ENCODE measurements at places on chromosomes 3 and 15.

DNA sequence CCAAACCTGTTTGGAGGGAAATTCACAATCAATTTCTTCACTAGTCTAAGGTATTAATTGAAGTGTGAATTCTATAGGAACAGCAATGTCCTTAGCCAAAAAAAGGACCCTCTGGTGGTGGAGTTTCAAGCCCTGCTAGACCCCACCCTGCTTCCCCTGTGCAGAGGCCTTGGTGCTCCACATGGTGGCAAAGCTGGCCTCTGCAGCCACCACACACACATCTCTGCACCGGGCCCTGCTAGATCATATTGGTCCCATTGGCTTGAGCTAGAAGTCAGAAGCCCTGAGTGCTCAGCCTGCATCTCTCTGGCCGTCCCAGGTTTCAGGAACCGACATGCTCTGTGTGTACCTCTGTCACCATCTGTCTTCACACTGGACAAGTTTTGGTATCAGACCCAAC lies 220.9 kb upstream of the TRIM42 start:
- DNase-seq = no peak

DNA sequence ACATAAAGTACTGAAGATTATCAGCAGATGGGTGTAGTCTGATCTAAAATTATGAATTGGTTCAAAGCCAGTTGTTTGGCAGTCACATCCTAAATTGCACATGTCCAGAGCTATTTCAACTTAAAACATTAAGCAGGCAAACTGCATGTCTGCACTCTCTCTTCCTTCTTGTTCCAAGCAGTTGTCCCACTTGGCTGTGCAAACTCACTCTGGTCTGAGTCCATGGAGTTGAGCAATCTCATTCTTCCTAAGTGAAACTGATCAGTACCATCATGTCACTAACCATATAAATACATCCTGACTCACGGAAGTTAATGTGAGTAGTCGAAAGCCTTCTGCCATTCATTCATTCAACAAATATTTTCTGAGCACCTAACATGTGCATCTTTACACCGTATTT lies 353.0 kb downstream of the ROBO1 start:
- no peak for DNase-seq

DNA sequence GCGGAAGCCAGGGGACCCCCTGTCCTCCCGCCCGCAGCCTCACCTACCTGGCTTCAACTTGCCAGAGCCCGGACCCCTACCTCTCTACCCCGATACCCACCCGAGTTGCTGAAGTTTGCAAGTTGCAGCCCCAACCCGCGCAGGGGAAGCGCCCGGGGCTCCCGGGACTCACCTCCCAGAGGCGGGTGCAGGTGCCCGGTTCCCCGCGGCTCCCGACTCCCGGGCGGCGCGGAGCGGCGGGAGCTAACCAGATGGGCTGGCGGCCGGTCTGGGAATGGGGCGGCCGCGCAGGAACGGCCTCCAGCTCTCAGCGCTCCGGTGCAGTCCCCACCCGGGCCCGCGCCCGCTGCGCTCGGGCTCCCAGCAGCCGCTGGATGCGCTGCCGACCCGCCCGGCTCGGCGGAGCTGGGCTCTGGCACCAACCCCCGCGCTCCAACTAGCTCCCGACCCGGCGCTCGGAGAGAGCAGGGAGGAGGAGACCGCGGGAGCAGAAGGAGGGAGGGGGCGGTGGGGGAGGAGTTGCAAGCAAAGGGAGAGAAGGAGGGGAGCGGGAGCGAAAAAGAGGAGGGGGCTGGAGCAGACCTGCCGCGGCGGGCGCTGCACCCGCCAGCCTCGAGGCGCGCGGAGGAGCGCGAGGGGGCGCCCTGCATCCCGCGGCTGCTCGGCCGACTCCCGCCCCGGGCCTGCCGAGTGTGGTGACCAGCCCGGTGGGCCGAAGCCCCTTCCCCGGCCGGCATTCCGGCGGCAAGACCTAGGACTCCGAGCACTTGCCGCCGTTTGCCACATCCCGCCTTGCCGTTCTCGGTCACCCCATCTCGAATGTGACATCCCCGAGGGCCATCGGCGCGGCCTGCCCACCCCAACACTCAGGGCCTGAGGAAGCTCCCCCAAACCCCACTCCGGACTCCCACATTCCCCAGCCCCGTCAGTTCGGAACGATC lies at the start of gene SEMA5B:
Gene SEMA5B (minus strand): TSS at position 472 of the 941 bp plus-strand sequence. CDS start 66,500 bp downstream, outside the sequence.
- DNase-seq = peak; percentile 12

DNA sequence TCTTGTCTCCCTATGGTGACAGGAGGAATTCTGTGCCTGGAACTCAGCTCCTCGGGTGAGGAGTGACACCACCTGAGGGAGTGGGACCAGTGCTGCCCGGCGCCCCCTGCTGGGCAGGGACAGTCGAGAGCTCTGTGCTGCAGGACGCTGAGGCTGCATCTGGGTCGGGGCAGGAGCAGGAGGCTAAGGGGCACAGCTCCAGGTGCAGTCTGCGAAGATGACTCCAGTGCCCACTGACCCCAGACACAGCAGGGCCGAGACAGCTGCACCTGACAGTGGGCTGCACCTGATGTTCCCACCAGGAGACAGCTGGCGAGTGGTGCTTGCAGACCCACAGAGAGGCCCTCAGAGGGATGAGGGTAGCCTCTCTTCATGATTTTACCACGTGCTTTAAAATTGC lies 152.9 kb downstream of the ATP10A start:
- DNase-seq = peak; percentile 3

- no peak for DNase-seq
Measured at GRCh38 chr15:86855307-86856291, 775.9 kb downstream of the AGBL1 start.

DNA sequence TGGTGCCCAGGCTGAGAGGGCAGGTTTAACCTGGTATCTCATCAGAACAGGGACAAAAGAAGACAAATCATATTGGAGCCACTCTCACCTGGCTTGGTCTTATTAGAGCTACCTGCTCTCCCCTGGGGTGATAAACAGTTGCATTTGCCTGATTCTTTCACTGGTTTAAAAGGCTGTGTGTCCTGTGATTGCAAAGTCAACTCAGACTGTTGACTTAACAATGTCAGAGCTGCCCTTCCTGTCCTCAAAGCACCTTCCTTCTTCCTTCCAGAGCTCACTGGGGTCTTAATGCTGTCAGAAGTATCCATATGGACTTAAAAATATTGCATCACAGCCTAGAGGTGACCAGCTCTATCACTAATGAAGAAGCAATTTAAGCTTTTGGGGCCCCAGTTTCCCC lies 50.5 kb upstream of the MINAR1 start:
- no peak for DNase-seq

GRCh38 chr3:149816311-149816710 lies 3.3 kb downstream of the RNF13 start:
- DNase-seq = no peak

- DNase-seq = no peak
Measured at GRCh38 chr3:23159929-23160328, 43.2 kb upstream of the UBE2E2 start.

GRCh38 chr3:49668414-49668797 lies 5.7 kb upstream of the APEH start:
- DNase-seq = no peak

DNA sequence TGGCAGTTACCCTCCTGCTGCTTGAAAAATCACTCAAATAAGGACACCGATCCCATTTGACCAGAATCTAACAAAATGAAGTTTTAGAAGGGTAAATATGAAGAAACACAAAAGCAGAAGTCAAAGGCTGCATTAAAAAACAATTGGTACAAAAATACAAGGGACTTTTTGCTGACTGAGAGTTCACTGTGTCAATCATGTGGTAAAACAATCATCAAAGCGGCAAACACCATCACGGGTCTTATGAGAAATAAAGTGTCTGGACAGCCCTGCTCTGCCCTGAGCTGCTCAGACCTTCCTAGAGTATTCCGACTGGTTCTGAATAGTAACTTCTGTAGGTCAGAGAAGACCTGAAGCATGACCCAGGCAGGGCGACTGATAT lies 137.2 kb upstream of the RAD18 start:
- DNase-seq = no peak

GRCh38 chr3:141285570-141285969 lies 53.9 kb downstream of the PXYLP1 start:
- DNase-seq = no peak

- DNase-seq = no peak
Measured at GRCh38 chr3:163863146-163863545, 1215.2 kb downstream of the SI start.
